NCI-H2171 treated with DMSO at 0.1 percent for 48 hours (cell line): ENCODE measurements at places on chromosomes 16 and 17.

DNA sequence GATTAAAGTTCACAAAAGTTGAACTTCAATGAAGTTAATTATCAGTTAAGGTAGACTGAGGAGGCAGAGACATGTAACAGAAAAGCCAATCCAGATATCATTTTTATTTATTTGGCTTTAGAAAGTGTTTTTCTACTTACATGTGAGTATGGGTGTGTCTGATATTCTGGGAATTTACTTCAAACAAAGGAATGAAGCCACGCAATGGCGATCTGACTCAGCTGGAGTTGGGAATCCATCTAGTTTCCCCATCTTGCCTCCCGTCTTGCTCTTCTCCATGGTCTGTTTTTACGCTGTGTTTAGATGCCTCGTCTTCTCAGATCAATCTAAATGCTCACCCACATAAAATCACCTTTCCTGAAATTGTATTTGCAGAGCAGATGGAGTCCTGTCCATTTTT is 1.7 kb upstream of the KCNJ16 start:
- no peak for DNase-seq

DNA sequence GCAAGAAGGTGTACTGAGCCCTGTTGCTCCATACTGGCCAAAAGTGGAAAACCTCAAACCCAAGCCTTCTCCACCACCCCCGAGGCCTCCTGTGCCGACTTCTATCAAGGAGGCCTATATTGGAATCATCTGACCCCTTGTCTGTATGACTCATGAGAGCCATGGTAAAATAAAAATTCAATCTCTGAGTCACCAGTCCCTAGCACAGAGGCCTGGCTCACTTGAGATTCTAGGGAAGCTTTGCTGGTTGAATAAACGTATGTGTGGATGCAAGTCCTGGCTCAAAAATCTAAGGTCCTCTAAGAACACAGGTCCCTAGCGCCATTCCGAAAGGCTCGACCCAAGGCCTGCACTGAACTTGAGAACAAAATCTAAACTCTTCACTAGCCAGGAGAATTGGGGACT is 15.0 kb downstream of the NSMCE1 start:
- DNase-seq: no peak

GRCh38 chr17:73191443-73192205 is 1.2 kb upstream of the COG1 start:
- DNase-seq: peak; percentile 81

- no peak for DNase-seq
These were observed 22.9 kb upstream of the PHAF1 start for GRCh38 chr16:67086822-67087221.

GRCh38 chr16:68234188-68235107 is 1.5 kb downstream of the ESRP2 start:
- peak; percentile 27 for DNase-seq

DNA sequence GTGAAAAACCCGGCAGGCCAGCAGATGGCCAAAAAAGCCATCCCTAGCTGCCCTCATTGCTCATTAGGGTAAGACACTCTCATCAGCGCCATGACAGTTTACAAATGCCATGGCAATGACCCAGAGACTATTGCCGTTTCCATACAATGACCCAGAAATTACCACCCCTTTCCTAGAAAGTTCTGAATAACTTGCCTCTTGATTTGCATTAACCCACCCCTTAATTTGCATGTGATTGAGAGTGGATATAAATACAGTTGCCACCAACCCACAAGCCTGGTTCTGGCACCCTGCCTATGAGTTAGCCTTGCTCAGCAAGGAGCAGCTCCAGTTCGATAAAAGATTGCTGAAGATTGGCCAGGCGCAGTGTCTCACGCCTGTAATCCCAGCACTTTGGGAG is 16.1 kb upstream of the C16orf54 start:
- DNase-seq: no peak

DNA sequence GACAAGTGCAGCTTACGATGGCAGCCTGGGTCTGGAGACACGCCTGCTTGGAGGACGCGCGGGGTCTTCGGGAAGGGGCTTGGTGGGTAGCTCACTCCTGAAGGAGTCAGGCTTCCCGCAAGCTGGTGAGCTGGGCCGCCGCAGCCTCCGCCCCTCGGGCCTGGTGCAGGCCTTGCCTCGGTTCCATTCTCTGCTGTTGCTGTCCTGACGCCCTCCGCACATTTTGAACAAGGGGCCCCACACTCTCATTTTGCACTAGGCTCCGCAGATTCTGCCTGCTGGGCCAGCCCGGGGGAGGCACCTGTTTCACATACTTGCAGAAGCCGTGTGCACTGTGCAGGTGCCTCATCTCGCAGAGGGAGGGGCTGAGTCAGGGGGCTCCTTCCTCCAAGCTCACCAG is 31.9 kb upstream of the CBX4 start:
- no peak for DNase-seq

DNA sequence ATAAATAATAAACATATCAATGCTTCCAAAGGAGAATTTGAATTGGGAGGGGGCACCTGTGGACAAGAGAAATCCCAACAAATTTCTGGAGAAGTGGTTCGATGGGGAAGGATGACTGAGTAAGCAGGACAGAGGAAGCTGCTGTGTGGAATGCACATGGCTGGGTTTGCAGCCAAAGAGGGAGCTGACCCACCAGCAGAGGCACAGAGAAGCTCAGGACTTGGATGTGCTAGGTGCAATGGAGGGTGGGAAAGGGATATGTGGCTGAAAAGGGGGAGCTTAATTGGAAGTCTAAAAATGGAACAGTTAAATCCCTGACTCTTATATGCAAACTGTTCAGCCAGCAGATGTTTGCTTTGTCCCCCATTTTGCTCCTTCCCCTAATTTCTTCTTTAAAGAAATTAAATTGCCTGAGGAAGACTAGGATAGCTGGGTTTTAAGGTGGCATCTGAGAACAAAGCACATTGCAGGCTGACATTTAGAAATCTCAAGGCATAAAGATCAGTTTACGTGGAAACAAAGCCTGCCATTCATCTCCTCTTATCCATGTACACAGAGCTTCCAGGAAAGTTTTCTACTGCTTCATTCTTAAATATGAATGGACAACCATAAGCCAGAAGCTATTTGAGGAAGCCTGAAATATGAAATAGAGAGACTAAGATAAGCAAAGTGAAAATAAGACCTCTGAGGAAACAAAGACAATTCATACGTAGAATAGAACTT is 23.0 kb upstream of the TNS4 start:
- no peak for DNase-seq

GRCh38 chr17:82097184-82097918 is 685 bp downstream of the FASN start:
- DNase-seq: no peak

DNA sequence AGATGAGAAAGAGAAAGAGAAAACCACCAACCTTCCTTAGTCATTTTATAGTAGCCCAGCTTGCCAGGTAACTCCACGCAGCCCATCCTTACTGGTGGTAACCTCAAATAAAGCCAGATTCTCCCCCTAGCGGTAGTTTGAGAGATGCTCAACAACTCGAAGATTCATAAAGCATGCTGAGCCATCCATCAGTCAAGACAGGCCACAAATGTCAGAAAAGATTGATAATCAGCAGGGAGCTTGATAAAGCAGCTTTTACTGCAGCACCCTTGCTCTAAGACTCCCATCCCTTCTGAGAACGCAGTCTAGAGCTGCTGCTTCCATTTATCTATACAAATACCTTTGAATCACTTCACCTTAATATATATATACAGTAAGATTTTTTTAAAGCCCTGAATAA is 451.5 kb upstream of the HSBP1 start:
- DNase-seq: peak; percentile 46

DNA sequence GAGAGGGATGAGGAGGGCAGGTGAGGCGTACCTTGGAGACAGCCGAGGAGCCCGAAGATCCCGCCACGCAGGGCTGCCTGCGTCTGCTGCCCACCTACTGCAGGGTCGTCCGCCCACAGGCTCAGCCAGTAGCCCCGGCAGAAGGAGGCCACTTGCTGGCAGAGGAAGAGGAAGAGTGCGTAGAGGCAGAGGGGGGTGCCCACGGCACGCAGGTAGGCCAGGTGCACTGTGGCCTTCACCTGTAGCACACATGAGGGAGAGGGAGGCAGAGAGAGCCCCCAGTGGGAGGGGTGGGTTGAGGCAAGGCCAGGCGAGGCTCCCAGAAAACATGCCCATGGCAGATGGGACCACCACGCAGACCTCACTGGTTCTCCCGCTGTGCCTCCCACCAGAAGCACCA is 53.7 kb downstream of the ABCC6 start:
- no peak for DNase-seq

DNA sequence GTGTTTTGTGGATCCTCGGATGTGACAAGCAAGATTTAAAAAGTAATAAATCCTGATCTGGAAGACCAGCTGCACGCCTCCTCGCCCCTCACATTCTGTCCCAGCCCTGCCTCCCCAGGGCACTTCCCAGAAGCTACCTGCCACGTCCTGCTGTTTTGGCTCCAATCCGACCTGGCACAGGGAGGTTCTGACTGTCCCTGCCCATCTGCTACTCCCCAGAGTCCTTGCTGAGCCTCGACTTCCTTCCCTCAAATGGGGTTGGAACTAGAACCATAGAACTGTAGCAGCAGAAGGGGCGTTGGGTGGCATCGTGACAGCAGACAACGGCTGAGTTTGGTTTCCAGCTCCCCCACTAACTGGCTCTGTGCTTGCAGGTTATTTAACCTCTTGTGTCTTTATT is 71.7 kb downstream of the RPH3AL start:
- peak; percentile 30 for DNase-seq

DNA sequence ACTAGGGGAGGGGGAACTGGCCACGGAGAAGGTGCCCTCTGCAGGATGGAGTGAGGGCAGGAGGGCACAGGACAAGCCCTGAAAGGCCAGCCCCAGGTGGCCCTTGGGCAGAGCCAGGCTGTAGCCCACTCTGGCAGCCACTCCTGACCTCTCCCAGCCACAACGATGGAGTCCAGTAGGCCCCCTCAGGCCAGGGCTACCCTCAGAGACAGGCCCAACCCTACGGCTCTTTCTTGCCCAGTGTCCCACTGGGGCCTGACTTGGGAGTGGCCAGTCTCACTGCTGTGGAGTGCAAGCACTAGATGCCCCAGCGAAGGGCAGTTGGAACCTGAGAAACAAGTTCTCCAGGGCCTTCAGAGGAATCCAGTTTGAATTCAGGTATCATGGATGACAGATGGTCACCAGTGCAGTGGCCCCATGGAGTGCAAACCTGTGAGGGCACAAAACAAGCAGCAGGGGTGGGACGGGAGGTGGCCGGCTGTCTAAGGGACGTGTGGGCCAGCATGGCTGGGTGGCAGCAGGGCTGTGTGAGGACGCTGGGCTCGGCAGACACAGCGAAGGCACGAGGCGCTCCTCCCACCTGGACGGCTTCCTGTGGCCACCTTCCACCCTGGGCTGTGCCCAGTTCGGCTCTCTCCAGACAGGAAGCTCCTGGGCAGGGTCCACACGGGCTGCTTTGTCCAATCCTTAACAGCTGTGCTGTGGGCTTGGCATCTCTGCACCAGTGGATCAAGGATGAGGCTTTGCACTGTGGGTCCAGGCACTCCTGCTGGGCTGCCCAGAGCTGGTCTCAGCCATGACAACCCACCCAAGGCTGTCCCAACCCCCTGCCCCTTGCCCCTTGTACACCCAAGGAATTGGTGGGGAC is 72.1 kb downstream of the AMFR start:
- DNase-seq: no peak

DNA sequence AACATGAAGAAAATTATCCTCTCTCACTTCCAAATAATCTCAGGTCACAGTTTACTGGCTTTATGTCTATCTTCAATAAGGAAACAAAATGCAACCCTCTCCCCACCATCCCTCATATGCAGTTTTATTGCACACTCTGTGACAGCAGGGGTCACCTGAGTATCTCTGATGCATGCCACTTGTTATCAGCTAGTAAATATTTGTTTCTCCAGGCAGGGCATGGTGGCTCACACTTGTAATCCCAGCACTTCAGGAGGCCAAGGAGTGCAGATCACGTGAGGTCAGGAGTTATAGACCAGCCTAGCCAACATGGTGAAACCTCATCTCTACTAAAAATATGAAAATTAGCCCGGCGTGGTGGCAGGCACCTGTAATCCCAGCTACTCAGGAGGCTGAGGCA is 61.1 kb downstream of the ADAMTS18 start:
- no peak for DNase-seq

DNA sequence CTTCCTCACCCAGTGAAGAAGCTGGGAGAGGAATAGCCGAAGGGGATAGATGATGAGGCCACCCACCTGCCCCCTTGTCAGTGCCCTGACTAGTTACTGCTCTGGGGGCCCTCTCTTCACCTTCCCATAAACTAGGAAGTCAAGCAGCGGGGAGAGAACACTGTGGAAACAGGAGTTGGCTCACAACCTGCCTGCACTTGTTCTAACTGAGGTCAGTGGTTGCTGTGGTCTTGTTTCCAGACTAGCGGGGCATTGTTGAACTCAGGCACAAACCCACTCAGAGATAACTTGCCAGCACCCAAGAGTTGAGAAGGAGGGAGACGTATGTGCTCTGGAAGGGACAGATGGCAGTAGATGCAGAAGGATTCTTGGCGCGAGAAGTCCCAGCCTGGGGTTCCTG is 48.6 kb upstream of the DDX52 start:
- DNase-seq: no peak

GRCh38 chr16:84234321-84235241 is 5.2 kb downstream of the KCNG4 start:
- DNase-seq: no peak

DNA sequence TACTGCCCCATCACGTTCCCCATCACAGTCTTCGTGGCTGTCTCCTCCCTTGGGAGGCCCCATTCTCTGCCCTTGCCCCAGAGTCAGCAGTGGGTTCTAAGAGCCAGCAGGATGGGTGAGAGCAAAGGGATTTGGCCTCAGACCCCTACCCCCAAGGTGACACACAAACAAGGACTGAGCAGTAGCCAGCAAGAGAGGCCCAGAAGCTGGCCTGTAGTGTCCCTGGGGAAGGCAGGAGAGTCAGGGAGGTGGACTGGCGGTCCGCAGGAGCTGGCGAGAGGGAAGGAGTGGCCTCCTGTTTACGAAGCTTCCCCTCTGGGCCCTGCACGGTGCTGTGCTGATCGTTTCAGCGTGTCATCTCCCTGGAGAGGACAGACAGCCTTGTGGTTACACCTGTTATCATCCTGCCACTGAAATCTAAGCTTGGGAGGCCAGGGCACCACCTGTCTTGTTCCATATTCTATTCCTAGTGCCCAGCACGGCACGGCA is 8.4 kb downstream of the WDR81 start:
- peak; percentile 70 for DNase-seq

DNA sequence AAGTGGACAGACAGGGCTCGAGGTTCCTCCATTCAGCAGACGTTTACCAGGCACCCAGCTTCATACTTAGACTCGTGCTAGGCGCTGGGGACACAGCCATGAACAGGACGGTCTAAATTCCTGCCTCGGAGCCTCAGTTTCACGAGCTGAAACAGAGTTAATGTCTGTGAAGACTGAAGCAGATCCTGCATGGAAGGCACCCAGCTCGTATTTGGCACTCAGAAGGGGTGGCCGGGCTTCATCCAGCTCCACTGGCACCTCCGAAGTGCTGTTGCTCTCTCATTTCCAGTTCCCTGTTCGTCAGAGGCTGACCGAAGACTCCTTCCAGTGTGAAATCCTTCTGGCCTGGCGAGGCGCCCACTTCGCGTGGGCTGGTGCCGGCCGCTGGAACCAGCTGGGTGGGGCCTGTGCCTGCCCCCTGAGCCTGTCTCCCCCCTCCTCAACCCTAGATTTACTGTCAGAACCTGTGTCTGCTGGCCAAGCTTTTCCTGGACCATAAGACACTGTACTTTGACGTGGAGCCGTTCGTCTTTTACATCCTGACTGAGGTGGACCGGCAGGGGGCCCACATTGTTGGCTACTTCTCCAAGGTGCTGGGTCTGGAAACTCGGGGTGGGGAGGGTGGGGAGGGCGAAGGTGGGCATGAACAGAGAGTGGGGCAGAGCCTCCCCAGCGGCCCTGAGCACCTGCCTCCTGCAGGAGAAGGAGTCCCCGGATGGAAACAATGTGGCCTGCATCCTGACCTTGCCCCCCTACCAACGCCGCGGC is 5.8 kb downstream of the PRSS8 start:
- DNase-seq: no peak
